Stimulated activated CD8-positive, alpha-beta memory T cell treated with anti-CD3 and anti-CD28 coated beads, Interleukin-4, amount 100 ng/mL, for 1 hour (primary cell): ENCODE measurements at places on chromosomes 1 and 21.

- DNase-seq: no peak
Observed at GRCh38 chr21:35843911-35844667, 216.2 kb downstream of the SETD4 start.

- no peak for DNase-seq
Observed at GRCh38 chr1:211068976-211069375, 65.0 kb downstream of the KCNH1 start.

- DNase-seq: no peak
Observed at GRCh38 chr1:109299558-109300343, 7.1 kb downstream of the MYBPHL start.

DNA sequence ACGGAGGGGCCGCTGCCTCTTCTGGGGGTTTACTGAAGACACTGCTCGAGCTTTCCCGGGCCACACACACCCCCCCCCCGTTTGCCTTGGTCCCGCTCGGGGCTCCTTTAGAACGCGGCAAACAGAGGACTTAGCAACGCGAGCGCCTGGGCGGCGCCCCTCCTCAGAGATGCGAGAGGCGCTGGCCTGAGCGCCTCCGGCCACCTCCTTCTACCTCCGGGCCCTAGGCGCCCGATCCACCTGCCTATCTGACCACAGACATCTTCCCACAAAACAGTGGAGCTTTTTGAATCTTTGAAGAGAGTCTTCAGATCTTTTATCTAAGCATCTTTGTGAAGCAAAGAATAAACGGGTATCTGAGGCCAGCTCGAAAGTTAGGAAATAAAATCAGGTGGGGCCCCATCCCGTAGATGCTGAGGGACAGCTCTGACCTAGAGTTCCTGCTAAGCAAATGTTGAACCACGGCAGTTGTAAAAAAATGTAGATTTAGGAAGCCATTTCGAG, 436 bp upstream of the TTLL7 start:
- DNase-seq: no peak

DNA sequence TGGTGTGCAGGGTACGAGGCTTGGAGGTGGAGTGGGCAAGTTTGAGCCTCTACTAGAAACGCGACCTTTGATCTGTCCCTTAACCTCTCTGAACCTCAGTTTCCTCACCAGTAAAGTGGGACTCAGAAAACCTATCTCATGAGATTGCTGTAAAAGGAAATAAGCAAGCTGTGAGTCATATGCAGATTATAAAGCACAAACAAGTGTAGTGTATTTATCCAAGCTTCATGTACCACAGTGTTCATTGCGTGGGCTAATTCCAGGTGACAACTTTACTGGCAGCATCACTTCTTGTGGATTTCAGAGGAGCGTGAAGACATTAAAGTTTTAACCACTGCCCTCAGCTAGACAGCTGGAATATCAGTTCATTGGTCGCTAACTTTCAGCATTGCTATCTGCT, 44.4 kb downstream of the ZNF697 start:
- DNase-seq: no peak

- no peak for DNase-seq
Observed at GRCh38 chr1:177847843-177848242, 122.0 kb downstream of the SEC16B start.

DNA sequence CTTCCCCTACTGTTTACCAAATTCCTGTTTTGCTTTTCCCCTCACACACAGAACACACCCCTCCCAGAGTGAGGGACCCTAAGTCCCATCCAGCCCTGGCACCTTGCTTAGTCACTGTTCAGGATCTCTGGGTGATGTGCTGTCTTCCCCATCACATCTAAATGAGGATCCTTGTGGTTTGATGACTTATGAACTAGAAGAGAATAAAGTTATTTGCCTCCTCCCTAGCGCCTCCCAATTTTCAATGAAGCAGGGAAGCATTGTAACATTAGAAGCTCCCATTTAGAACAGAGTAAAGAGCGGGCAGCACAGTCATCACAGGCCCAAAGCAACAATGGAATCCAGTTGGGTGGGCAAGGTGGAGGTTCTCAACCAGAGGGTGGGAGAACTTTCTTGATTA, 27.0 kb downstream of the DISC1 start:
- no peak for DNase-seq

DNA sequence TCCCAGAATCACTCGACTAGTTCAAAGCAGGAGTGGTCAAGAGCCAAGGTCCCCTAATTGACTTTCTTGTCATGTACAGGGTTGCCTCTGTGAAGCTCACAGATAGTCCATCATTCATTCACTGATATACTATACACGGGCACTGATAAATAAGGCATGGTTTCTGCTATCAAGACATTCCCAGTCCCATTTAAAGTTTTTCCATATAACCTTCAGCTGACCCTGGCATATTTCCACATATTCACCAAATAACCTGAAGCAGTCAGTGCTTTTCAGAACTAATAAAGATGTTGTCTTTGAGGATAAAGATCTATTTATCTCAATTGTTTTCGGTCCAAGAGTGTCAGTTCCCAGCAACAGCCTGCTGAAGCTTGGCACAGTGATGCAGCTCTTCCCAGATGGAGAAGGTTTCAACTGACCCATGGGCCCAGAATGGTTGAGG, 173.4 kb downstream of the ZZZ3 start:
- DNase-seq: no peak

DNA sequence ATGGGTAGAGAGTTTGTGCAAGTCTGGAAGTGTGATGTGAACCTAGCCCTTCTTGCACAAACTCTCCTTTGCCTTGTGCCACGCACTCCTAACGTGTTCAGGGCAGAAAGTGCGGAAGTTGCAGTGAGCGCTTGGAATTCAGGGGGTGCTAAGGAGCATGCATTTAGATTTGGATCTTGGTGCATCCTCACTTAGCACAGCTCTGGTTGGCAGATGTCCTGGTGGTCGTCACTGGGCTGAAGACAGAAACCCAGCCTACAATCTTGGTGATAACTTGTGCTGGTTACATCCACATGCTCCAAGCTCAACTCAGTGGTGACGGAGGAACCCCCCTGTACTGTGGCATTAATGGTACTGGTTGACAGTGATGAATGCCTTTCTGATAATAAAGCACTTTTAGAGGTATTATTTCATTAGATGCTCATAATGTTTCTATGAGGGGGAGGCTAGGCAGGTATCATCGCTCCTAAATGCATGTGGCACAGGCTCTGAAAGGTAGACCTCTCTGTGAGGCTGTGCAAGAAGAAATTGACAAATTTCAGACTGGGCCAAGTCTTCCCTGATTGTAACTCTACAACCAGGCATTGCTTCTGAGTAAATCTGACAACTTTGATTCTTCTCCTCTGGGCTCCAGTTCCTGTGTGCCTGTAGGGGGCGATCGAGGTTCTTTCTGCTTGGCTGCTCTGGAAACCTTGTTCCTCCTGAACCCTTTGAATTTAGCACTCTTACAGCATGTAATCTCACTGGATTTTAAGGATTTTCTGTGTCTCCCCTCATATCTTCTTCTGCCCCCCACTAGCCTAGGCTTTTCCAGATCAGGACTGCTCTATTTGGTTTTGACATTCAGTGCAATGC, 40.6 kb downstream of the MAPKAPK2 start:
- DNase-seq: no peak

DNA sequence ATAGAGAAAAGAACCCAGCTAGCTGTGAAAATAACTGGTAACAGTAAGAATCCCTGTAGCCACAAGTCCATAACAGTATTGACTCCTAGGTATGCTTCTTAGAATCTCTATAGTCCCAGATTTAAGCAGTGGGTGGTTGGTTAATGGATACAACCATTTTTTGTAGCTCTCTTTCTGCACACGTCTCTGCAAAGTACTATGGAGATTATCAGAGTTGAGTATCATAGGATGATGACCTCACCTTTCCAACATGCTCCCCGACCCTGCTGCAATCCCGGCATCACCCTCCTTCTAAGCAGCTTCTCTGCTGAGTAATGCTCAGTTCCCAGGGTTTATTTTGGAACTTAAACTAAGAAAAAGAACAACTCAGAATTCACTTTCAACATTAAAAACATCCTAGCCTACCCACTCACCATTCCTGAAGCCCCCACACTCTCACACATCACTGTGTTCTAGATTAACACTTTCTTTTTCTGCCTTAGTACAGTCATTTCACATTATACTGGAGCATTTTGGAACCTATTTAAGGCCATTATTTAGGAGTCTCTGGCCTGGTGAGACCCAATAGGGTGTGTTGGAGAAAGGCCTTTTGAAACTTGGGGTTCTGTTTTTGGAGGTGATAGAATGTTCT, 2.7 kb downstream of the MLLT11 start:
- DNase-seq: no peak

DNA sequence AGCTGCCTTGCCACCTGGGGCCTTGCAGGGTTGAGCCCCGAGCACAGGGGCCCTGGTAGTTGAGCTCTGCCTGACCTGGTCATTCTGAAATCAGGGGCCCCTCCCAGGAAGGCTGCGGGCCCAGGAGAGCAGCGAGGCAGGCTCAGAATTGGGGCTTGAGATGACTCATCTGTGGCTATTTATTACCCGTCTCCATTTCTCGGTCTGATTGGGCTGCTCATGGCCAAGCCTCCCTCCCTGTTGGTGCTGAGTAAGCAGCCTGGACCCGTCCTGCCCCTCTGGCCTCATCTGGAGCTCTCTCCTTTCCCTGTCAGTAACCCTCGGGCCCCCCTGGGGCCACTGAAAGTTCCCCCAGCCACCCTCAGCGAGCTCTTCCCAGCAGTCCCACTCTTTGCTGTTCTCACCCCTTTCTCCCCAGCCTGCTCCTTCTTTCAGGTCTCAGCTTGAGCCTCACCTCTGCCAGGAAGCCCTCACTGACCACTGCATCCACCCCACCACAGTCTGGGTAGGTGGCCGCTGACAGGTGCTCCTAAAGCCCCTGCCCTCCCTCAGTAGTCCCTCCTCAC, 11.0 kb upstream of the TNFRSF8 start:
- no peak for DNase-seq

DNA sequence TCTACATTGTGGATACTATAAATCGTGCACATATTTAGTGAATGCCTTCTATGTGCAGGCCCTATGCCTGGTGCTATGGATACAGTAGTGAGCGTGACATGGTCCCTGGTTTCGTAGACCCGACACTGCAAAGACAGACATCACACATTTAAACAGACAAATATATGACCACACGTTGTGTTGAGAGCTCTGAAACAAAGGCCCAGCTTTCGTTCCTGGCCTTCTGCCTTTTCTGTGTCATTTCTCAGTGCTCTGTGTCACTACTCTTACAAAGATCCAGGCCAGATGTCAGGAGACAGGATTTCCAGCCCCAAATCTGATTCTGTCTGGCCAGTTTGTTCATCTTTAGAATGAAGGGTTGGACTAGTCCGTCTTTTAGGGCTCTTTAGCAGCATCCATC, 19.3 kb upstream of the TRABD2B start:
- no peak for DNase-seq

GRCh38 chr1:209434066-209434465, 149.4 kb upstream of the CAMK1G start:
- DNase-seq: no peak

DNA sequence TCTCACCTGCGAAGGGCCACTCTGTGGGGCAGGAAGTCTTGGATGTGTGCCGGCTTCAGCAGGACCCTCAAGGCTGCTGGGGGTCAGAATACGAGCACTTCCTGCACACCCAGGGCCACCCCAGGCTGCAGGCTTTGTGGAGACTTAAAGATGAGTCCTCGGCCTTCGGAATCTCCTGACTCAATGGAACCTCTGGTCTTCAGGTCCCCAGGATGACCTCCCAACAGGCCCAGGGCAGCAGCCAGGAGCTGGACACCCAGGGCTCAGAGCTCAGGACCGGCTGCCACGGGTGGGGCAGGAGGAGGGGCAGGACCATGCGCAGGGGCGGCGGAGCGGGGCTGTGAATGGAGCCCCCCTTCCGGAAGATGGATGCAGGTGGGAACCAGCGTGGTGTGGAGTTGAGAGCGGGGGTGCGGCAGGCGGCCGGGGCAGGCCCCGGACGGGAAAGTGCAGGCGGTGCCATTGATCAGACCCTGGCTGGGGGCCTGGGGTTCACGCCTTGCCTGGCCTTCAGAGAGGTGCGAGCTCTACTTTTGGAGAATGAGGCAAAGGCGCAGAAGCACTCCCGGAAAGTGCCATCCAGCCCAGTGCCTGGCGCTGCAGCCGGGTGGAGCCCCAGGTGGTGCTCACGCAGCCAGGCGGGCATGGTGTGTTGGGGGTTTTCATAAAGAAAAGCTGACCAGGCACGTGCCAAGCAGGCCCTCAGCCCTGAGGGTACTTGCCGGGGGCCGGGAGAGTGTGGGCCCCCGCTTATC, 10.4 kb downstream of the COL18A1 start:
- DNase-seq: no peak

GRCh38 chr1:224565186-224565585, 50.9 kb upstream of the CNIH3 start:
- no peak for DNase-seq

DNA sequence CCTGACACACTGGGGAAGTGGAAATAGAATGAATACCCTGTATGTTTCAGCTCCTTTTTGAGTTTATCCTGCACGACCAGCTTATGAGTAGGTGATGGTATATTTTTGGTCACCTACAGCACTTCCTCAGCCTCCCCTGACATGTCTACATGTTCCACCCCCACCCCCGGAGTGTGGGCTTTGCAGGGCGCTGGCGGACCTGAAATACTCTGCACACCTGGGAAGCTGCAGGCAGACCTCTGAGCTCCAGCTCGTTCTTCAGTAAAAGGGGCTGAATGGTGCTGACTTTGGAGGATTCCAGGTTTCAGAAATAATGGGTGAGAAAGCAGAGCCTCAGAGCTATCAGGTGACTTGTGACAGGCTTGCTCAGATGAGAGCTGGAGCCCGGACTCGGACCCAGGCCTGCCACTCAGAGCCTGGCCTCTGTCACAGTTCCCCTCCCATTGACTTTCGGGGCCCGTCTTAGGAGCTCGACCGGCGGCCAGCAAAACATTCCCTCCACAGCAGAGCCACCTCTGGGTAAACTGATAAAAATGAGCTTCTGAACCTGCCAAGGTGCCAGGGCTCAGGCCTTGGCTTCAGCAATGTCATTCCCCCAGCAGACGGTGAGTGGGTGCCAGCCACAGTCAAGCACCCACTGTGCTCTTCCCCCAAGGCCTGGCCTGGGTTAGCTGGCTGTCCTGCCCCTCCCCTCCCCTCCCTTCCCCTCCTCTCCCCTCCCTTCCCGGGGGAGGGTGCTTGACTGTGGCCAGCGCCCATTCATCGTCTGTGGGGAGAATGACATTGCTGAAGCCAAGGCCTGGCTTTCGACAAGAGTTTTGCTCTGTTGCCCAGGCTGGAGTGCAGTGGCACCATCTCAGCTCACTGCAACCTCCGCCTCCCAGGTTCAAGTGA, 30.1 kb downstream of the DOP1B start:
- DNase-seq: no peak

DNA sequence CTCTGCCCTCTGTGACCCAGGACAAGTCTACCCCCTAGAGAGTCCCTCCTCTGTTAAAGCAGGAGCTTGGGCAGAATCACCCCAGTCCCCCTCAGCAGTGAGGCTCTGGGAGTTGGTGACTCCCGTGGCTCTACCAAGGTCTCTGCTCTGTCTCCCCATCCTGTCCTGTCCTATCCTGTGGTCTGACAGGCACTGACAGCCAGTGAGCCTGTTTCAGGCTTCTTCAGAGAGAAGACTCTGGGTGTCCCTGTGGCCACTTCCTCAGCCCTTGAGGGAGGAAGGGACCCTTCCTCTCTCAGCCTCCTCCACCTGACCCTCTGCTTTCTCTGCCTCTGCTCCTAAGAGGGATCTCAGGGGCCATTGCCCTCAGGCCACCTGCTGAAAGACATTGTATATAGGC, 148.7 kb downstream of the FCRL5 start:
- no peak for DNase-seq
